ENCODE measurements at places on chromosomes 6 and 20.

GRCh38 chr6:11428895-11429294 lies 108.7 kb upstream of the TMEM170B start:
- no peak for DNase-seq

DNA sequence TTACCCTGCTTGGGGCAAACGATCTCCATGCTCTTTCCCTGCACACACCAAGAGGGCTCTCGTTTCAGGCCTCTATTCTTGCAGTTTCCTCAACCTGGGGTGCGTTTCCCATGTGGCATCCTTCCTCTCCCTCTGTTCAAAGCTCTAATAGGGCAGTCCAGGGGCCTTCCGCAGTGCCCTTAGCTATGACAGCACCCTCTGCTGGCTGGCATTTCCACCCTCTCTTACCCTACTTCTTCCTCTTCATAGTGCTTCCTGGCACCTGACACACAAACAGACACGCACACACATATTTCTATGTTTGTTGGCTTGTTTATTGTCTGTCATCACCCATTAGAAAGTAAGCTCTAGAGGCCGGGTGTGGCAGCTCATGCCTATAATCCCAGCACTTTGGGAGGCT lies 294.0 kb downstream of the CLIC5 start:
- DNase-seq: no peak

GRCh38 chr6:125050663-125051318 lies 88.6 kb downstream of the RNF217 start:
- peak; percentile 50 for DNase-seq

DNA sequence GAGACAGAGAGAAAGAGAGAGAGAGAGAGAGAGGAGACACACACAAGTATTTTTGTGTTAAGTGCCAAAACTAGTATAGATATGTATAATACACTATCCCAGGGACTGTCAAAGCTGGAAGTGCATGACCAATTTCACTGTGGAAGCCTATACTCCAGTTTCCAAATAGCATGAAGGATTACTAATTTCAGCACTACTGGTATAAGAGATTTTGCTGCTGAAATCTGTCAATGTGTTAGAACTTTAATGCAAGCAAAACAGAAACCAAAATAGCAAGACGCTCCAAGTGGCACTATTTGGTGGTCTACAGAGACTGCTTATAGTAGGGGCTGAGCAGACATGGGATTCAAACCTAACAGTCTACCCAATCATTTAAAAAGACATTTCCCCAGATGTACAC lies 284.8 kb downstream of the BTBD9 start:
- no peak for DNase-seq

- no peak for DNase-seq
These were observed 99.0 kb upstream of the ADGRF1 start for GRCh38 chr6:47141171-47141570.

GRCh38 chr6:120005292-120005976 lies 655.9 kb upstream of the MAN1A1 start:
- DNase-seq: no peak

DNA sequence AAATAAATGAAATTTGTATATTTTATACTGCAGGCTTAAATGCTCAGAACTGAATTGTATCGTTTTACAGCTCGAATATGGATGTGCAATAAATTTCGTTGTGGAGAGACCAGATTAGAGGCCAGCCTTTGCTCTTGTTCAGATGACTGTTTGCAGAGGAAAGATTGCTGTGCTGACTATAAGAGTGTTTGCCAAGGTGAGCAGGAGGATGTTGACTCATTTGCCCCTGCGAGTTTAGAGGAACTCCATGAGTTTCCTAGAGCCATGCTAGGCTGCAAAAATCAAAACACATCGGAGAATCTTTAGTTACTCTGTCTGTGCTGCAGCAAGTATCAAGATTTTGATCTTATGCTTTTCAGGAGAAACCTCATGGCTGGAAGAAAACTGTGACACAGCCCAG lies 15.4 kb downstream of the ENPP3 start:
- no peak for DNase-seq

GRCh38 chr20:7693761-7694160 lies 246.5 kb downstream of the HAO1 start:
- DNase-seq: no peak

GRCh38 chr6:40932366-40932765 lies 106.7 kb downstream of the UNC5CL start:
- DNase-seq: no peak

DNA sequence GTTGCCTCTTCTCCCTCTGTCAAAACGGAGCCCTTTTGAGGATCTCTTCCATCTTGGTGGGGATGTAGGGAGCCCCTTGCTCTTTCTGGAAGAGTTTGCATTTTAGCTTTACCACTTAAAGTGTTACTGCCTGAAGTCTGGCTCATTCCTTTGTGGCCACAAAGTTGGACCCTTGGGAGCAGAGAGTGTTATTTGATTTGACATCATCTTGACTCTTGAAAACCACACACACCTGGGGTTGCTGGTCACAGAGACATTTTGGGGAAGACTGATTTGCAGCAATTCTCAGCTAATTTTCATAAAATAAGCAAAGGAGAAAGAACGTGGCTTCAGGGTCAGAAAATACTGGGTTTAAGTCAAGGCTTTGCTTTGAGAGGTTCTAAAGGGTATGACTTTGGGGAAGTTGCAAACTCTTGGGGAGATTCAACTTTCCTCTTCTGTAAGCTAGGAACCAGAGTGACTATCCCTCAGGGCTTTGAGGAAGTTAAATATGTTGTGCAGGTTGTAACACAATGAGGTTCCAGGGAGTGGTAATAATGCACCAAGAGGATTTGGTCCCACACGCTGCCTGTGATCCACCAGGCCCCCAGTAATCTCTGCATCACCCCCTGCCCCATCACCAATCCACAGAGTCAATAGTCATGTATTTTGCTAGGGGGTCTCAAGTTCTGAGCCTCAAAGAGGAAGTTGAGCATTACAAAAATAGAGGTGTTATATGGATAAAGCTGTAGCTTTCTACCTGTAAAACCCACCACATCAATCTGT lies 141.6 kb upstream of the SLC24A3 start:
- DNase-seq: no peak

DNA sequence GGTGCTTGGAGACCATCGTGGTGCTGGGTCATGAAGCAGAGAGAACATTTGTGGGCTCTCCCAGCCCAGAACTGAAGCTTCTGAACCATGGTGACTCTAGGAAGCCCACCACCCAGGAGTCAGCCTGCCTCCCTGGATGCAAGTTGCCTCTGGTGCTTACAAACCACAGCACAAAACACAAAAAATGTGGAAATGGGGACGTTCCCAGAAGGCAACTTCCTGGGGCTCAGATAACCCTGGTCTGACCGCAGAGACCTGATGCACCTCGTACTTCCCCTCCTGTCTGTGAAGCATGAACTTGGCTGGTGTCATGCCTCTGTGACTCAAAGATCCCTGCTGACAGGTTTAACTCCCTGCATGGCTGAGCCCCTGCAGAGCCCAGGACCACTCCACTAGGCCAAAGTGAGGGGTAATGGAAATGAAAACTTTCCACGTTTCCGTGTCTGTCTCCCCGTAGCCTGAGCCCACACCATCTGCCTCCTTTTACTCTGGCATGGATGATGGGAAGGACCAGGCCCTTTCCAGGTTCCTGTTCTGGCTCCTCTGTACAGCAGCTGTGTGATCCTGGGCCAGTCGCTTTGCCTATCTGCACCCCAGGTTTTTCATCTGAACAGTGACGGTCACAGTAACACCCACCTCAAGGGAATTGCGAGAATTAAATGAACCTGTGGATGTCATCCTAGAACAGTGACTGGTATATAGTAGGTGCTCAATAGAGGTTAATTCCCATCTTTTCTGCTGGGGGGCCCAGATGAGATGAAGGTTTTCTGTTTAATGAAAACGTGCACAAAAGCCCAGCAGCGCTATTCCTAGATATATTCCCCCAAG lies 57.7 kb downstream of the PPP1R16B start:
- no peak for DNase-seq

GRCh38 chr6:154962753-154963152 lies 32.4 kb upstream of the TIAM2 start:
- no peak for DNase-seq

DNA sequence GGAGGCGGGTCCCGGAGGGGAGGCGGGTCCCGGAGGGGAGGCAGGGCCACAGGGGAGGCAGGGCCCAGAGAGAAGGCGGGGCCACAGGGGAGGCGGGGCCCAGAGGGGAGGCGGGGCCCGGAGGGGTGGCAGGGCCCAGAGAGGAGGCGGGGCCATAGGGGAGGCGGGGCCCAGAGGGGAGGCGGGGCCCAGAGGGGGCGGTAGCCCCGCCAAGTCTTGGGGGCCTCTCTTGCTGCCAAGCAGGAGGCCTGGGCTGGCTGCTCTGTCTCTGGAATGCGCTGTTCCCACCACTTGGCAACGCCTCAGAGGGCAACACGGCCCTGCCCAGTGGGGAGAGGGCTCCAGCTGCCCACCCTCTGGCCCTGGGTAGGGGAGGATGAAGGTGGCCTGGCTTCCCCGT lies 80.5 kb downstream of the YTHDF1 start:
- DNase-seq: no peak
